ENCODE measurements at places on chromosomes 4 and X.

- no peak for DNase-seq
Measured at GRCh38 chr4:38495446-38495845, 168.6 kb upstream of the KLF3 start.

- DNase-seq, result no peak
Measured at GRCh38 chrX:40282946-40283660, 185.3 kb upstream of the BCOR start.

DNA sequence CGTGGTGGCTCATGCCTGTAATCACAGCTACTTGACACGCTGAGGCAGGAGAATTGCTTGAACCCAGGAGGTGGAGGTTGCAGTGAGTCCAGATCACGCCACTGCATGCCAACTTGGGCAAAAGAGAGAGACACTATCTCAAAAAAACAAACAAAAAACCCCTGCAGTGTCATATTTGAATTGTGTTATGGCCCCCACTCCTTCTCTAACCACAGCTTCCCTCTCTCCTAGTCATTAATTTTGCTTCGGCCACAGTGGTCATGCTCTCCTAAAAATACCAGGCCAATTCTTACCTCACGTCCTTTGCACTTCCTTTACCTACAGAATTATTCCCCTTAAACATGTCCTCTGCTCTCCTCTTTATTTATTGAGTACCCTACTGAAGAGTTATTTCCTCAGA lies 206.1 kb downstream of the PPP3CA start:
- no peak for DNase-seq

DNA sequence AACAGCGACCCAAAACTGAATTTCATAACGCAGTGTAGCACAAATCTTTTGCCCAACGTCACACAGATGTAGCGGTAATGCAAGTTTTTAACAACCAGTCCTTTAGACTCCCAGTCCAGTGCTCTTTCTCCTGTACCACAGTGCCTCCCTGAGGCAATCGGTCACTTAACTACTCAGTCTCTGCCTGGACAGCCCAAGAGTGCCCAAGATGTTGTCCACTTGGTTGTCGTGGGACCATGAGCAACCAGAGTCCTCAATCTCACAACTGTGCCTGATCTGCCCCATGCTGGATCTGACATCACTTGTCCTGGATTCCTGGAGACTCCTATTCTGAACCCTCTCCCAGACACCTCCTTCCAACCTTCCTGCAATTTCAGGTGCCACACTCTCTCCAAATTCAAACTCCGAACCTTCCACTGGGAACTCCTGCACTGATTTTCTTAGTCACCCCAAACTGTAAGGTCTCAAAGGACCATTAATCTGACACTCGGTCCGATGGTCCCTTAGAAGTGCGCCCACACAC lies 702 bp downstream of the MMGT1 start:
- no peak for DNase-seq

GRCh38 chrX:153454901-153455550 lies 9.2 kb upstream of the TREX2 start:
- no peak for DNase-seq

- DNase-seq, result no peak
Measured at GRCh38 chr4:142565771-142566170, 280.3 kb downstream of the INPP4B start.

DNA sequence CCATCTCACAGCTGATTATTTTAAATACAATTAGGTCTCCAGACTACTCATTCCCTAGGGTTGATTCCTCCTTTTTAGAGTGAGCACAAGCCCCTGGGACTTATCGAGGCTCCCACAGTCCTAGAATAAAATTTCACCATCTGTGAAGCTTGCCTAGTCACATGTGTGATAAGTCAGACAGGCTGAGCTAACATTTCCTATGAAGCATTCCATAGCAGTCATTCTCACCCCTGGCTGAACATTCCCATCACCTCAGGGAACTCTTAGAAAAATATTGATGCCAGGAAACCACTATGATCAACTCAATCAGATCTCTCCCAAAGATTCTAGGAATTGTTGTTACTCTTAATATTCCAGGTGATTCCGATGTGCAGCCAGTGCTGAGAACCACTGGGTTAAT lies 37.7 kb downstream of the ARHGEF9 start:
- DNase-seq, result no peak

- no peak for DNase-seq
Measured at GRCh38 chr4:13704035-13704434, 76.5 kb upstream of the BOD1L1 start.

DNA sequence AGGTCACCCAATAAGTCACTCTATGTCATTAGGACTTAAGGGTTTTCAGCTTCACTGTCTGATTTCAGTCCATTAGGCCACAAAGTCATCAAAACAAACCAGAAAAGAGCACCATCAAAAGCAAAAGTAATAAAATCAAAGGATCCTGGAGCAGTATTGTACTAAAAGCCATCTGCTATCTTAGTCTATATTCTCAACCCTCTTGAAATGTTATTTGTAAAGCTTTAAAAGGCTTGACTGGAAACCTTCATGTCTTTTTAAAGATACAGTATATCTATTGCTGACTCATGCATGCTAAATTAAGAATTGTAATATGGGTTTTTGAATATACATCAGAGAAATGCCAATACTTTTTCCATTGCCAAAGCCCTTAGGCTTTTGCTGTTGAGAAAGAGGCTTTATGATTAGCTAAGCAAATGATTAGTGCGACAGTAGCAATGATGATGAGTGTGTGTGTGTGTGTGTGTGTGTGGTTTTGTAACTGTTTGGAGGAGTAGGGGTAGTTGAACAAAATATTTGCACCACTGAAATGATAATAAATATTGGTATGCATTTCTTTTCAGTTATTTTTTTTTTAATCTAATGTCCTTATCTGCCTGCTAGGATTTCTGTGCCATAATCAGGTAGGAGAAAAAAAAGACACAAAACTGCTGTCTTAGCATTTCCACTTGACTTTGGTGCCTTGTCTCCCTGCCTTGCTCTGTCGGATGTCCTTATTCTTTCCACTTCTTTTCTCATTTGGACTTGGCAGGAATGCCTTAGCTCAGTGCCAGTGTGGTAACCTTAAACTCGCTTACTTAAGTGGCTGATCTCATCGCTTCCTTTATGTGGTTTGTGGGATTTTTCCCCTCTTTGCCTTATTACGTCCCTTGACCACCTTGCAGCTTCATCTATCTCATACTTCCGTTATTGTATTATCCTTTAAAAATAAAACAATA lies 119.7 kb downstream of the PCDH7 start:
- no peak for DNase-seq

DNA sequence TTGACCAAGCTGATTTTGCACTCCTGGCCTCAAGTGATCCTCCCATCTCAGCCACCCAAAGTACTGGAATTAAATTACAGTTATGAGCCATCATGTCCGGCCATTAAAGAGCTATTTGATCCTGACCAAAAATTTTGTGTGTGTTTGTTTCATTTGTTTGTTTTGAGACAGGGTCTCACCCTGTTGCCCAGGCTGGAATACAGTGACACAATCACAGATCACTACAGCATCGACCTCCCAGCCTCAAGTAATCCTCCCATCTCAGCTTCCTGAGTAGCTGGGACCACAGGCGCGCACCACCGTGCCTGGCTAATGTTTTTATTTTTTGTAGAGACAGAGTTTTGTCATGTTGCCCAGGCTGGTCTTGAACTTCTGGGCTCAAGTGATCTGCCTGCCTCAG lies 82.9 kb upstream of the RBPJ start:
- DNase-seq, result no peak

GRCh38 chrX:94908171-94908570 lies 1234.2 kb downstream of the FAM133A start:
- no peak for DNase-seq

DNA sequence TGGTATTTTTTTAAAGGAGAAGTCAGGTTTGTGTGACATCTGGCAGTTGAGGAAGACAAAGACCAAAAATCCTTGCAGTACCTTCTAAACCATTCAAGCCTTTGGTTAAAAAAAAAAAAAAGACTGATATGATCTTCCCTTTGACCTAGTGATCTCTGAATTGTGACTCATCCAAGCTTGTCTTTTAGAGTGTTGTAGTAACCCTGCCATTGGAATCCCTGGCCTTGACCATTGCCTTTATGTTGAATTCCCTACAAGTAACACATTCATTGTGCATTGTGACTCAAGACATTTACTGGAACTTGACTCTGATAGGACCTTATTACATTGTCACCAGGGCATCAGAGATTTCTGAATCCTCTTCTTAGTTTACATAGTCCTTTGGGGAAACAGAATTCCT lies 1469.0 kb downstream of the TECRL start:
- no peak for DNase-seq

All from effector CD4-positive, alpha-beta T cell (primary cell).